ENCODE measurements at places on chromosomes 7 and 10.
A peak's percentile ranks its signal among the peaks of the same experiment; 100 is the strongest.

DNA sequence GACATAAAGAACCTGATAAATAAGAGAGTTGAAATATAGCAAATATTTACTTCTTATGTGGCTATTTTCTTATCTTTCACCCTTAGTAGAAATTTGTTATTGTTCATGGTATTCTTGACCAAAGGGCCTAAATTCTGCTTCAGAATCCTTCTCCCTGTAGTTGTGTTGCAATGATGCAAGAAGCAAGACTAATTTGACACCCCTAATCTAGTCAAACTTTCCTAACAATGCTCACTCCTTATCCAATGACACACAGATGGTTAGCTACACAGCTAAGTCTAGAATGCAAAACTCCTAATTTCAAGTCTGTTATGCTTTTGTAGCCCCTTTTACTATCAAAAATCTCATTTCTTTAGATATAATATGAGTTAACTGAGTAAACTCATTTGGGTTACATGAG, 56.1 kb downstream of the TWIST1 start:
- DNase-seq, result no peak

GRCh38 chr7:122225874-122226273, 78.7 kb downstream of the FEZF1 start:
- DNase-seq, result no peak

GRCh38 chr10:117448802-117449201, 73.6 kb upstream of the PDZD8 start:
- no peak for DNase-seq

GRCh38 chr7:34851431-34851830, 185.9 kb downstream of the DPY19L1 start:
- no peak for DNase-seq

DNA sequence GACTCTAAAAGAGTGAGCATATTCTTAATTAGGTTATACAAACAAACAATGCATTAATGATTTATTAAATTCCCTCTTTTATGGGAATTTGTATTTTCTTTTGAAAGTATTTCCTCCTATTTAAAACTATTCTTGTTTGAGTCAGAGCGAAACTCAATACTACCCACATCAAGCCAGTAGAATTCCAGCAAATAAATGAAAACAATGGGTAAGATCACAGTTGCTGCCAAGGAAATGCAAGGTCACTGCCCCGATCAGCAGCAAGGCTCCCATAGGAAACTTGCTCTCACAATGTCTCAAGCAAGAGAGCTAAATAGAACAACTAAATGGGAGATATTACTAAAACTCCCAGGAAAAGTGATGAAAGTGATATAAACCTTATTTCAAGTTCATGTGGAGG, 206.3 kb downstream of the THSD7A start:
- no peak for DNase-seq

GRCh38 chr7:29255906-29256692, 61.5 kb downstream of the CHN2 start:
- no peak for DNase-seq

DNA sequence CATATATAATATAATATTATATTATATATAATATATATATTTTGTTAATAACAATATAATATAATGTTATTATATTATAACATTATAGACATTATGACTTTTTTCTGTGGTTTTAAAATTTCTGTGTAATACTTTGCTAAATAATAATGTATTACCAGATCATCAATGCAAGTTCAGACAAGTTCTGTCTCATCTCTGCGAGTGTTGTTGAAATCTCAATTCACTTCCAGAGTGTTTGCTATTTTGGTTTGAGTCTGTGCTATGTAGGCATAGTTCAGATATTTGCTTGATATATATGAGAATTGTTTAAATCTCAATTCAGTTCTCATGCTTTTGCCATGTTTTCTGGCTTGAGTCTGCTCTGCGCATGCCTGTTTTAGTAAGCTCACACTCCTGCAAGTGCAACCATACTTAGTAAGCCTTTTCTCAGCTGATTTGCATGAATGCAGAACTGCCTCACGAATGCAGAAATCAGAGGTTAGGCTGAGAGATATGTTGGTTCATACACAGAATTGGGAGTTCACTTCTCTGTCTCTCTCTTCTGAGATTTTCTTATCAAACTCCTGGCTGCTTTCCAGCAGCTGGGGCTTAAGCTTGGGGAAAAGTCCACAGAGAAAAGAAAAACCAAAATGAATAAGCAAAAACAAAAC, 830.2 kb upstream of the SORCS1 start:
- DNase-seq, result no peak

GRCh38 chr7:120695848-120696247, 162.1 kb downstream of the TSPAN12 start:
- DNase-seq, result no peak

GRCh38 chr10:29987471-29987870, 71.9 kb downstream of the JCAD start:
- DNase-seq, result no peak

DNA sequence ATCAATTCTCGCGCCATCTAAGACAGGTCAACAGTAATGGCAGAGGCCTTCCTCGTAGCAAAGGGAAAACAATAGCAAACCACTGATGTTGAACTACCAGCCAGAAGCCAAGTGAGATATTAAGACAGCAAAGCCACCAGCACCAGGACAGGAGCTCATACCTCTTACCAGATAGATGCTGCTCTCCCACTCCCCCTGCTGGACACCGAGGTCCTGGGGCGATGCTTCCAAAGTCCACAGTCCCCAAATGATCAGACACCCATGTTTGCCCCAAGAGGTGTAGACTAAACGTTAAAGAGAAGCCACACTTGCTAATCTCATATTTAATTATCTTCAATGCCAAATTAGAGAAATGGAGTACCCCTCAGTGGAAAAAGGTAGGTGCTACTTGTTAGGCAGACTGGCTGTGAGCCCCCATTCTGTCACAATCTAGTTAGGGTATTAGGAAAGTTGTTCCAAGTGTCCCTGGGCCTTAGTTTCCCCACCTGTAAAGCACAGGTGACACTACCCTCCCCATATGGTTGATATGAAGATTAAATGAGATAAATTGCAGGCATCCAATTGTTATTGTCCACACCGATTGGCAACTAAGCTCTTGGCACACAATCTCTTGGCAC, 39.9 kb downstream of the TOMM7 start:
- peak; percentile 64 for DNase-seq

DNA sequence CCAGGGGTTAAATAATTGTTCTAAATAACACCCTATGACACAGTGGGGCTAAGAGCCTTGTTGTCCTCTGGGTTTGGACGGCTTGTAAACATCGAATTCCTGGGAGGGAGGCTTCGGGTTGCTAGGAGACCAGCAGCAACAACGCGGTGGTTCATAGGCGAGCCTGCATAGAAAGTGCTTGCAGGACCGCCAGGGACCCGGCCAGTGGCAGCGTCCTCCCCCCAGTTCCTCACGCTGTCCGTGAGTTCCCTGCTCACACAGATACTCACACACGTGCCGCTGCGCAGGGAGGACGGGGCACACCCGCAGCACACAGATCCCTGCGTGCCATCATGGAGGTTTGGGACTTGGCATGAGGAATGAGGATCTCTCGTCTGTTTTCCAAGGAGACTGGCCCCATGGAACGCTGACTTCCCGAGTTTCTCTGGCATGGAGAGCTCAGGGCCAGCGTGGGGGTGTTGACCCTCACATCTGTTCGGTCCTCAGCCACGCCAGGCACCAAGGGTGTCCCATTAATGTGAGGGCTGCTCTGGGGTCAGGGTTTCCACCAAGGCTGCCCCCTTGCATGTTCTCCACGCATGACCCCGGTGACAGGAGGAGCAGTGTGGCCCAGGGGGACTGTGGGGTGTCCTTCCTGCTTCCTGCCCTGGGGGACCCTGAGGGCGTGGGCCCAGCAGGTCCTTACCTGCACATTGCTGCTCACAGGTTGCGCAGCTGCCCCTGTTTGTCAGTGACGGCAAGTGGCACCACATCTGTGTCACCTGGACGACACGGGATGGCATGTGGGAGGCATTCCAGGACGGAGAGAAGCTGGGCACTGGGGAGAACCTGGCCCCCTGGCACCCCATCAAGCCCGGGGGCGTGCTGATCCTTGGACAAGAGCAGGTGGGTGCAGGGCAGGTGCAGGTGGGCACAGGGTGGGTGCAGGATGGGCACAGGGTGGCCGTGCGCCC, 9.7 kb downstream of the NPTX2 start:
- DNase-seq, result no peak

GRCh38 chr10:127922675-127923366, 15.9 kb downstream of the PTPRE start:
- DNase-seq, result no peak

DNA sequence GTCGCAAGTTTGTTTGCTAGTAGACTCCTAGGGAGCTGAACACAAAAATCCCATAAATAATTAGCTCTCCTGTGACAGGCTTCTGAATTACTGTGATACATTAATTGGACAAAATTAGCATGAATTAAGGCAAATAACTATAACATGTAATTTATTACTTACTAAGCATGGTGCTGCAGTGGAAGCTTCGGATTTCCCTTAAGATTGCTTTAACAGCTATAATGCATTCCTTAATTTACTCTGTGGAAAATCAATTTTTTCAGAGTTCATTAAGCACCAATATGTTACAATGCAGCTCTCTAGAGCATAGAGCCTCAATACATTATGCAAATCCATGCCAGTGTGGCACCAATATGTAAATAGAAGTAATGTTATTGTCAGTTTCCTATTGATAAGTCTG, 201.5 kb downstream of the MDFIC start:
- no peak for DNase-seq

DNA sequence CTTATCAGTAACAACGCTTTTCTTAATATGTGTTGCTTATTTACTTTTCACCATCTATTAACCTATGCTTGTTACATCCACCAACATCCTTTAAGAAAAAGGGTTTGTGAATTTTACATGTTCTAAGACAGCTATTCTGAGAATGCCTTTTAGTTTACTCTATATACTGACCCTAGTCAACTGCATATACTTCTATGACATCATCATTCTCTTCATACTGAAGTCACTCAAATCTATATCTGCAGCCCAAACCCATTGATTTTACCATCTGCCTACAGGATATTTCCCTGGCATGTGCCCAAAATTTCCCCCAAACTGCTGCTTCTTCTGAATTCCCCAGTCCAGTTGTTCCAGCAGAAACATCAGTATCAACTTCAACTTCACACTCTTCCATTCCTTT, 94.6 kb upstream of the FAM204A start:
- no peak for DNase-seq

GRCh38 chr7:100444311-100445278, 8.3 kb upstream of the PPP1R35 start:
- DNase-seq, result no peak

DNA sequence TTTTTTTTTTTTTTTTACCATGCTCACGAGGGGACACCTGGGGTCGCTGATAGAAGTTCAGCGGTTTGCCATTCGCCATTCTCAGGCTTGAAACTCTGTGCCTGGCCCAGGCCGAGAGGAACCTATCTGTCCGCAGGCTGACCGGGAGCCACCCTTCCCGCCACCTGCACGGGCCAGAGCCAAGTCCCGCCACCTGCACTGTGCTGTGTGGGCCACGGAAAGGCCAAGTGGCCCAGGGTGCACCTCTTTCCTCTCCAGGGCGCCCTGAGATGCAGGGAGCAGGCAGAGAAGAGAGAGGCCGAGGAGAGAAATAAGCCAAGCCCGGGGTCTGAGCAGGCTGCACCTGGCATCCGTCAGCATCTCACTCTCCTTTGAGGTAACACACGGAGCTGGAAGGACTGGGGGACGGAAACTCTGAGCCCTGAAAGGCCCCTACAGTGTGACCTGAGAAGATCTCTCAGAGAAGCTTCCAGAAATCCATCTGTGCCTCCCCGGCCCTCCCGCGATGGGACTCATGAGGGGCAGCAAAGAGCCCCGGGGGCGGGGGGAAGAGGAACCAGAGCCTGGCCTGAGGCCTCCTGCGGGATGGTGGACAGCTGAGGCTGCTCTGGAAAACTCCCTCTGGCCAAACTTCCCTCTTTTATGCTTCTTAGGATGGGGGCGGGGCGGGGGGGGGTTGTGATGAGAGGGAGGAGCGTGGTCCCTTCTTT, 46.6 kb downstream of the PRKAG2 start:
- DNase-seq, result no peak

Data from GM12892 (cell line).